ENCODE measurements at places on chromosomes 7 and 10.

DNA sequence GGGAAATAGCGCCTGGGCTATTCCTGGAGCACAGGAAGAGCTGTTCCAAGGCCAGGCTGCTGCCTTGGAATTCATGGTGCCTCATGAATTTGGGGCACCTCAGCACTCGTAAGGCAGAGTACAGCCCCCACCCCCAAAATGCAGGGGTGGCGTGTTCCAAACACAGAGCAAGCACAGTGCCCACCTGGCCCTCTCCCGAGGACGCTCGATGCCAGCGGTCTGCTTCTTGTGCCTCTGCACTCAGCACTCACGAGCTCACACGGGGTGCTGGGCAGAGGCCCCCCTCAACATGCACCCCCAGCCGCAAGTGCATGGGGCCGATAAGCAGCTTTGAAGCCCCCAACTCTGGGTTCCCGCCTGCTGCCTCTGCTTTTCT is 60.1 kb downstream of the ZRANB1 start:
- DNase-seq = no peak

GRCh38 chr7:138753610-138754009 is 44.2 kb upstream of the TMEM213 start:
- DNase-seq = no peak

- DNase-seq = no peak
Observed at GRCh38 chr10:122204691-122205489, 66.2 kb upstream of the BTBD16 start.

GRCh38 chr7:141073641-141074161 is at the start of gene TMEM178B:
Gene TMEM178B (plus strand): TSS chr7:141074064.
- DNase-seq = no peak

- no peak for DNase-seq
Observed at GRCh38 chr10:128036011-128036615, 90.1 kb downstream of the MKI67 start.

DNA sequence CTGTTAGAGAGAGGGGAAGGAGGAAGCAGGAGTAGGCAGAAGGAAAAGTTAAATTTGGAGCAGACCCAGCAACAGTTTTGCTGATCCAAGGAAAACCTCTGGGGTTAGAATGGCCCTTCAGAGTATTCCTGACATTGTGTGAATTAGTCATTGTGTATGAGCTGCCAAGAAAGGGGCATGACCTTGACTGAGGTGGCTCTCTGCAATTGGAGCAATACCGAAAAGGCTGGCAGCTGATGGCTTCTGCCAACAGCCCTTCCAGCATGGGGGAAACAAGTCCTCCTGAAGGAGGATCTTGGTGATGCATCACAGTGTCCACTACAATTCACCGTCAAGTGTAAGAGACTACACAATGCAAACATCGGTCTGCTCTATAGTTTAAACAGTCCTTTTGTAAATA is 20.6 kb upstream of the WASL start:
- DNase-seq = no peak

DNA sequence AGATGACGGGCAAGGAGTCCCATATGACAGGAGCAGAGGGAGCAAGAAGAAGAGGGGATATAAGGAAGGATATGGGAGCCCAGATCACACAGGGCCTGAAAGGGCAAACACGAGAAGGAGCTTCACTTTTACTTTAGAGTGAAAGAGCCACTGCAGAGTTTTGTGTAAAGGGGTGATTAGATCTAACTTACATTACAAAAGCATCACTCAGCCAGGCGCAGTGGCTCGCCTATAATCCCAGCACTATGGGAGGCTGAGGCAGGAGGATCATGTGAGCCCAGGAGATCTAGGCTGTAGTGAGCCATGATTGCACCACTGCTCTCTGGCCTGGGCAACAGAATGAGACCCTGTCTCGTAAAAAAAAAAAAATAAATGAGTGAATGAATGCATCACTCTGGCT is 91.1 kb downstream of the MPP7 start:
- DNase-seq = no peak

GRCh38 chr7:22296916-22297315 is 60.0 kb downstream of the RAPGEF5 start:
- DNase-seq = no peak

- no peak for DNase-seq
Observed at GRCh38 chr10:26696786-26697162, 727 bp upstream of the PDSS1 start.

GRCh38 chr10:105827133-105827532 is 1186.0 kb downstream of the SORCS3 start:
- DNase-seq = no peak

- no peak for DNase-seq
Observed at GRCh38 chr10:49653273-49653929, 26.1 kb upstream of the C10orf53 start.

DNA sequence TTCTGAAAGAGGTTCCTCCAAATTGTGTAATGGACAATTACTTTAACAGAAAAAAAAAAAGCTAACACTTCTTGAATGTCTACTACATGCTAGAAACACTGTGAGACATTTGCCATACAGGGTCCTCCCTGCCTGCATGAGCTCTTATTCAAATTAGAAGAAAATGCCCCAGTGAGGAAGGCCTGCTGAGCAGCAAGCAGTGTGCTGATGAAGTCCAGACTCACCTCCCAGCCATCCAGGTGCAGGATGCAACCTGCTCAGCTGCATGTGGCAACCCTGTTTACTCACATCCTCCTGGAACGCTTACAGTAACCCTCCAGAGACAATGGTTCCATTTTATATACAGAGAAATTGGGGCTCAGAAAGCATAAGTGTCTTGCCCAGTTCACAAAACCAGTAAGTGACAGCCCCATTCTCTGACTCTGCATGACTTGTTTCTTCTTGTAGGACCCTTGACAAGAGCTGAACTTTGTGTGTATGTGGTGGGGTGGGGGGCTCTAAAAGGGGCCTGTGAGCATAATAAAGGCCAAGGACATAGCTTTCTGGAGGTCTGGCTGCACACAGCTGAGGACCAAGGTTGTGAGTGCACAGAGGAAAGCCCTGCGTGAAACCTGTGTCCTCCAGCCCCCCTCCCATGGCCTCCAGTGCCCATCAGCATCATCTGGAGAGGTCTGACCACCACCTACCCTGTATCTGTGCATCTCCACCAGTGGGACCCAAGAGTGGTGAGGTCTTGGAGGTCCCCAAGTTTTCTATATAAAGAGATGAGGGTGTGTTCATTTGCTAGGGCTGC is 387.8 kb downstream of the GRID1 start:
- DNase-seq = no peak

GRCh38 chr7:112510001-112510742 is 29.4 kb downstream of the LSMEM1 start:
- DNase-seq = no peak

- DNase-seq = no peak
Observed at GRCh38 chr10:15461353-15462108, 90.4 kb upstream of the FAM171A1 start.

DNA sequence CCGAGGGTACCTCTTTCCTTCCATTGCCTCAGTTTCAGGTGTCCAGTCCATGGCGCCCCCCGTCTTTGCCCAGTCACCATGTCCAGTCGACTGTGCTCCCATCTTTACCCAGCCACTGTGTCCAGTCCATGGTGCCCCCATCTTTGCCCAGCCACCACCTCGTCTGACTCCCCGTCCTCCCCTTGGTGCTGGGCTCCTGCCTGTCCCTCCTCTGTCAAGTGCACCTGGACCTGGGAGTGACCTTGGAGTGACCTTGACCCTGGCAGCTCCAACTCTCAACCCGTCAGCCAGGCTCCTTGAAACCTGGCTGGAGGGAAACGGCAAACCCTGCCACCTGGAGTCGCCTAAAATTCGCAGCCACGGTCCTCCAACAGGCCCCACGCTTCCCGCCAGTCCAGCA is 180.2 kb downstream of the ADARB2 start:
- DNase-seq = no peak

- no peak for DNase-seq
Observed at GRCh38 chr10:29344073-29344820, 55.4 kb downstream of the LYZL1 start.

DNA sequence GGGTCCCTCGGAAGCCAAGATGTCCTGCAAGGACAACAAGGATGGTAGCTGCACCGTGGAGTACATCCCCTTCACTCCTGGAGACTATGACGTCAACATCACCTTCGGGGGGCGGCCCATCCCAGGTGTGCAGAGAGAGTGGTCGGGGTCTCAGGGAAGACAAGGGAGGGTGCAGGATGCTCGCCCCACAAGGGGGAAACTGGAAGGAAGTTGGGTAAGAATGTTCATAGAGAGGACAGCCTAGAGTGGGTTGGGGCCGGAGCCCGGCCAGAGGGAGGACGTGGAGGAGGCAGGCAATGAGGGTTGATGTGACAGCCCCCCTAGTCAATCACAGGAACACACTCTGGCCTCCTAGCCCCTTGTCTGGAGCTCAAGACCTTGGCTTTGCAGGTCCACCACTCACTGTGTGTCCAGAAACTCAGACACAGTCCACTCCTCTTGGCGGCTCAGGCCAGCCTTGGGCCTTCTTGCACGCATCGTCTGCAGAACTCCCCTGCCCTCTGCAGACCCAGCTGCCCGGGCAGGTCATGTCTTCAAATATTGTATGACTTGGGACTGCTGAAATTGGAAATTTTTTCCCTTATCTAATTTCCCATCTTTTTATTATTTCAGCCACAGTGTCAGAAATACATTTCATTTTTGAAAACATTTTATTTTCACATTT is 15.7 kb upstream of the ATP6V1F start:
- no peak for DNase-seq

DNA sequence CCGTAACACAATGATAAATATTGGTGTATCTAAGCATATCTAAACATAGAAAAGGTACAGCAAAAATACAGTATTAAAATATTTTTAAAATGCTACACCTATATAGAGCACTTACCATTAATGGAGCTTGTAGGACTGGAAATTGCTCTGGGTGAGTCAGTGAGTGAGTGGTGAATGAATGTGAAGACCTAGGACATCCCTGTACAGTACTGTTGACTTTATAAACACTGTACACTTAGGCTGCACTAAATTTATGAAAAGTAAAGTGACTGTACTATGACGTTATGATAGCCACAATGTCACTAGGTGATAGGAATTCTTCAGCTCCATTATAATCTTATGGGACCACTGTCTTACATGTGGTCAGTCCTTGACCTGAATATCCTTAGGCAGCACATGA is 147.0 kb downstream of the GLI3 start:
- no peak for DNase-seq

GRCh38 chr7:2521952-2522591 is 2.5 kb downstream of the LFNG start:
- DNase-seq = no peak

- no peak for DNase-seq
Observed at GRCh38 chr7:121560267-121560990, 164.3 kb upstream of the FAM3C start.

- DNase-seq = no peak
Observed at GRCh38 chr7:135391514-135391913, 118.4 kb downstream of the CNOT4 start.

DNA sequence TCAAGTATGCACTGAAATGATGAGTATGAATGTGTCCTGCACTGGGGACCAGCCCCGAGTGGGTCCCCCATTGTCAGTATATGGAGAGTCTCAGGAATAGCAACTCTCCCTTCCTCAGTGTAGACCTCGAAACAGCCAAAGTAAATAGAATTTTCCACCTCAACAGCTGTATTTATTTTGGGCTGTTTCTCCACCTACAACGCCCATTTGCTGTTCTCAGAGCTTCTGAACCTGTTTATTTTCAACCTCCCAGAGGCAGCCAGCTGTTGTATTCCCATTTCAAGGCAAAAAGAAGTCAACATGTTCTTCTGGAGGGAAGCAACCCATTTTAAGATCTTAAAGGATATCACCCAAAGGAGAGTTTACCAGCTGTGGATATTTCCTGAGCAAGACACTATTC is 59.6 kb upstream of the BICC1 start:
- no peak for DNase-seq

DNA sequence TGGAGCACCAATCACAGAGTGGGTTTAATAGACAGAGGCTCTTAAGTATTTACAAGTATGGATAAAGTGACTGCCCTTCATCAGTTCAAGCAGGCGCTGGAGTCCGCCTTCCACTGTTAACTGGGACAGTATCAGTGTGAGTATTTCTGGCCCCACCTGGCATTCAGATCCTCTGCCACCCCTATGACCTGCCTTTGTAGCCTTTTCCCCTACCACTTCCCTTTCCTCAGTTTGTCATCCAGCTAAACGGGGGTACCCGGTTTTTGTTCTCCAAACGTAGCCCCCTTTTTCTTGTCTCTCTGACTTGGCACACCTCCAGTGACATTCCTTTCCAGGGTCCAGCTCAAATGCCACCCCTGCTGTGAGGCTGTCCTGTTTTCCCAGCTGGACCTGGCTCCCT is 134.4 kb downstream of the SNX10 start:
- DNase-seq = no peak

DNA sequence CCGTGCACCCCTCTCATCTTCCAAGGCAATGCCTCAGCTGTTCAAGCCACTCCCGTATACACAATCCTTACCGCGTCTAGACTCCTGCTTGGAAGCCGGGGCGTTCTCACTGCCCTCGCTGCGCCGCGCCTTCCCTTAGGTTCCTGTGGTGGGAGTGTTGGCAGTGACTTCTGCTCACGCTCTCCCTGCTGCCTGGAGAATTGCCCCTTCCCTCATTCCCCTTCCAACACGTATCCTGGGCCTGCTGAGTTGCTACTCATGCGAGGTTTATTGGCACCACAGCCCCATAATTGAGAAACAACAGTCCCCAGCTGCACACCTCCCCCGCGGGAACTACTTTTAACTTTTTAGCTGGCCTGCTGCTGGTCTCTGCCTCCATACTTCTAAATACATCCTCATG is 31.9 kb downstream of the RBM17 start:
- no peak for DNase-seq
